Posterior cingulate gyrus (tissue), 11 donors: ENCODE measurements at places on chromosomes 3 and 15.

DNA sequence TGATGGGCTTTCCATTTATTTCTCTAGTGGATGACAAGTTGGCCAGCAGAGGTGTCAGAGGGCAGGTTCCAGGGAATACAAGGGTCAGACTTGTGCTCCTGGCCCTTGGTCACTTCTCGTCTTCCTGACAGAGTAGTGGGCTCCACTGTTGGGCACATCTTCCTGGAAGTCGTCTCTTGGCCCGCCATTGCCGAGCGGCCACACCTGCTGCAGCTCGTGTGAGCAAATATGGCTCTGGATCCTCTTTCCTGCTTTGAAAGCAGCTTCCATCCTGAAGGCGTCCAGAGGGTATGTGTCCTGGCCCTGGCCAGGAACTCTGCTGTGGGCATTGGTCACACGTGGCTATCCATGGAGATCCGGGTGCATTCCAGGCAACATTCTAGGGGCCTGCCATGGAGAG lies 100.2 kb downstream of the SNRPN start:
- no peak for DNase-seq

DNA sequence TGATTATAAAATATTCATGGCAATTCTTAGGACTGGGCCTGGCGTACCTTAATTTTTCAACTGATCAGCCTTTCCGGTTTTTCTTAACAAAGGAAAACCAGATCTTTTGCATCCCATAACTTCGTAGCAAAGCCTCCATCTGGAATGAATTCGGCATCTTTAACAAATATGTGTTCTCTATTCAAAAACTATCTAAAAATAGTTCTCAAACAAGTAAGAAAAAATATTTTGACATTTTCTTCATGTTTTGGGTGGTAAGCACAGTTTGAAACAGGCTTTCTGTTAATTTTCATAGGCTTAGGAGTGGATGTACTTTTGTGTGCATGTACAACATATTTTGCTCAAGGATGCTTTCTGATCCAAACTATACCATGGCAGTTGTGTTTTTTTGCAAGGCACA lies 55.1 kb downstream of the RBMS3 start:
- no peak for DNase-seq

GRCh38 chr15:30962659-30963058 lies 28.8 kb downstream of the MTMR10 start:
- DNase-seq = no peak

- no peak for DNase-seq
Measured at GRCh38 chr3:66377800-66378199, 123.0 kb downstream of the LRIG1 start.

- no peak for DNase-seq
Measured at GRCh38 chr3:156509189-156510174, 45.4 kb downstream of the SSR3 start.

DNA sequence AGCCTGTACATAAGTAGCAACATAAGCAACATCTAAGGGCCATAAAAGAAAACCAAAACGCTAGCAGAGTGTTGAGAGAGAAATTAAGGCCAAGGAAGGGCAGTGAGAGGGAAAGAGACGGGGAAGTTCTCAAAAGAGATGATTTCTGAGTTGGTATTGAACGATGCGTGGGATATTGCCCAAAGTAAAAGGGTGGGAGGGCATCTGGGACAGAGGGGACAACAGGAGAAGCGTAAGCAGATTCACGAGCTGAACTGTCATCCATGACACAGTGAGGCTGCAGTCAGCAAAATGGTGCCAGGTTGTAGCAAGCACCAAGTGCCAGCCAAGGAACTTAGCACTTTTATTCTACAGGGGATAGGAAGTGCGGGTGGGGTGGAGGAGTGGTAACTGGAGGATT lies 11.8 kb downstream of the NCEH1 start:
- DNase-seq = no peak

DNA sequence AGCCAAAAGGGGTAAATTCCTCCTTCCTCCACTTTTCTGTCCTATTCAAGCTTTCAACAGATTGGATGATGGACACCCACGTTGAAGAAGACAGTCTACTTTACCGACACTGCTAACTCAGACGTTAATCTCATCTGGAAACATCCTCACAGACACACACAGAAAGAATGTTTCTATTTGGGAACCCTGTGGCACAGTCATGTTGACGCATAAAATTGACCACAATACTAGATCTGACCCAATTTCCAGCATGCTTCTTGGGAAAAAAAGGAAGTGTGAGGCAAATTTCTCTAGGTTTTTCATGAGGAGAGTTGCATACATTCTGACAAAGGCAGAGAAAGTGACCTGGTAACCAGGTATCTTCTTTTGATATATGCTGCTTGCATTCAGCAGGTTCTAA lies 594.1 kb downstream of the FGF12 start:
- no peak for DNase-seq

DNA sequence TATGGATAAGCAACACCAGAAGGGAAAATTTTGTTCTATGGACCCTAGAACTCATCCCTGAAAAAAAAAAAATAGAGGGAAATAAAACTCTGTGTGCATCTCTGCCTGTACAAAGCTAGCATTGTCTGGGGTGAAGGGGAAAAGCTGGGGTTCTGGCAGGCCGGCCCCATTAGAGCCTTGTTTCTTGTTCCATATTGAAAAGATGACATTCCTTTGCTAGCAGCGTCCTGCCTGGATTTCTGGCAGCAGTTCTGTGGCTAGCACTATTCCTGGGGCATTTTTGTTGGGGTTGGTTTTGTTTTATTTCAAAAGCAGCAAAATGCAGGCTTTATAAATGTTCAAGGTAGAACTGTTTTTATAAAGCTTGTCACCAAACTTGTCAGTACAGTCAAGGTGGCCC lies 45.2 kb downstream of the RARB start:
- DNase-seq = peak; percentile 84

- no peak for DNase-seq
Measured at GRCh38 chr3:123332124-123332641, 116.7 kb downstream of the ADCY5 start.

DNA sequence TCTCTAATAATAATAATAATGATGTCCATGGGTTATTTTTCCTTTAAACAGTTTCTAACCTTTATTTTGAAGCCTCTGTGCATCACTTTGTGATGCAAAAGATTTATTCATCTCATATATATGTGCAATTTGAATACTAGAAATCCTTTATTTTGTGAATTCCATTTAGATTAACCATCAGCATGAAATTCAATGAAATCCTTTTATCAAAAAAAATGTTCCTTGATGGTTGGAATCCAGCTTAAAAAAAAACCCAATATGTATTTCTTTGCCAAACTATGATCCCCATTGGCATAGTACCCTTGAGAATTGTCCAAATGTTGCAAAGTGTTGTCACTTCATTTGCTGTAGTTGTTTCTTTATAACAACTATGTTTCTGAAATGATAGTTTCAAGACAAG lies 7.4 kb downstream of the TBC1D23 start:
- DNase-seq = no peak

DNA sequence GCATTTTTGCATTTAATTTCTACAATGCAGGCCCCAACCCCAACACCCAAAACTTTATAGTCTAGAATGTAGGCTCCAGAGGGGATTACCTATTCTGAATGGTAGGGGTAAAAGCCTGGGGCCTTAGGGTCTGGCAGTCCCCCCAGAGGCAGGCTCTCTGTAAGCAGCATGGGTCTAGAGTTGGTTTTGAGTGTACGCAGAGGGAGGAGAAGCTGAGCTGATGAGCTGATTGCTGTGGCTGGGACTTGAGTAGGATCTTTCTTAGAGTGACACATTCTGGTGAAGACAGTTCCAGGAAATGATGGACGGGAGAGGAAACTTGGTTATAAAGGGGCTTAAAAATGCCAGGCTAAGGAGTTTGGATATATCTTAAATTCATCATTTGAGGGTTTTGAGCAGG lies 2.1 kb downstream of the LPP start:
- no peak for DNase-seq
